ENCODE measurements at places on chromosomes 6 and 20. TPM values are rescaled to one million over a fixed set of nuclear protein-coding genes. Genes with fewer than 3 reads are reported as not detected.

COL9A3 gene
- total RNA-seq: not detected

GCNT2 gene
- total RNA-seq: 0.29 TPM

ZNF334 gene
- 5.0 TPM for total RNA-seq

FAM83C gene
- total RNA-seq: not detected

GDAP1L1 gene
- total RNA-seq: not detected

LY6G6F gene
- total RNA-seq: not detected

HTR1E gene
- total RNA-seq: not detected

NFATC2 gene
- total RNA-seq: 0.29 TPM

HLA-DQA1 gene
- total RNA-seq: 0.29 TPM

PCMTD2 gene
- total RNA-seq: 51.0 TPM

TOMM6 gene
- 54.6 TPM for total RNA-seq

ZMYND8 gene
- 18.8 TPM for total RNA-seq

GSTA2 gene
- not detected for total RNA-seq

BNIP5 gene
- not detected for total RNA-seq

UBE2V1 gene
- 90.8 TPM for total RNA-seq

LRRC73 gene
- 0.59 TPM for total RNA-seq

BEND6 gene
- total RNA-seq: 23.6 TPM

RNF182 gene
- total RNA-seq: 3.3 TPM

KAT14 gene
- total RNA-seq: 17.4 TPM

CBFA2T2 gene
- 11.2 TPM for total RNA-seq

UNC5CL gene
- under 0.01 TPM for total RNA-seq

LKAAEAR1 gene
- total RNA-seq: not detected

SIM1 gene
- total RNA-seq: under 0.01 TPM
